ENCODE measurements at places on chromosomes 2 and 18.
A peak's percentile ranks its signal among the peaks of the same experiment; 100 is the strongest.

- no peak for DNase-seq
Observed at GRCh38 chr2:238462782-238463396, 36.2 kb downstream of the ASB1 start.

GRCh38 chr18:7830468-7830867 is 263.4 kb downstream of the PTPRM start:
- DNase-seq, result no peak

GRCh38 chr2:149612122-149612521 is 24.5 kb upstream of the MMADHC start:
- DNase-seq, result no peak

DNA sequence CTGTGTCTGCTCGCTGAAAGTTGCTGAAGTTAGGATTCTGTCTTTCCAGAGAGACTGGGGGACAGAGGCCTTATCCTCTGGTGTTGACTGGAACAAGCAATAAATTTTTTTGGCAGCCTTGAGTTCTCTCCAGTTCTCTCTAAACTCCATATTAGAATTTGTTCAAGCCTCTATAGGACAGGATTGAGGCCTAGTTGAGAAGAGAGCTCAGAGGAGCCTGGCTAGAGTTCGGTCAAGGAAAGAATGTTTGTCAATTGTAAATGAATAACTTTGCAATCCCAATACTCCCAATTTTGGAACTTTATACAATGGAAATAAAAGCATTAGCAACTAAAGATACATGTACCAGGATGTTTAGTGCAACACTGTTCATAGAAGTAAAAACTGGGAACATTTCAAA is 16.7 kb upstream of the RASGRP3 start:
- DNase-seq, result no peak

DNA sequence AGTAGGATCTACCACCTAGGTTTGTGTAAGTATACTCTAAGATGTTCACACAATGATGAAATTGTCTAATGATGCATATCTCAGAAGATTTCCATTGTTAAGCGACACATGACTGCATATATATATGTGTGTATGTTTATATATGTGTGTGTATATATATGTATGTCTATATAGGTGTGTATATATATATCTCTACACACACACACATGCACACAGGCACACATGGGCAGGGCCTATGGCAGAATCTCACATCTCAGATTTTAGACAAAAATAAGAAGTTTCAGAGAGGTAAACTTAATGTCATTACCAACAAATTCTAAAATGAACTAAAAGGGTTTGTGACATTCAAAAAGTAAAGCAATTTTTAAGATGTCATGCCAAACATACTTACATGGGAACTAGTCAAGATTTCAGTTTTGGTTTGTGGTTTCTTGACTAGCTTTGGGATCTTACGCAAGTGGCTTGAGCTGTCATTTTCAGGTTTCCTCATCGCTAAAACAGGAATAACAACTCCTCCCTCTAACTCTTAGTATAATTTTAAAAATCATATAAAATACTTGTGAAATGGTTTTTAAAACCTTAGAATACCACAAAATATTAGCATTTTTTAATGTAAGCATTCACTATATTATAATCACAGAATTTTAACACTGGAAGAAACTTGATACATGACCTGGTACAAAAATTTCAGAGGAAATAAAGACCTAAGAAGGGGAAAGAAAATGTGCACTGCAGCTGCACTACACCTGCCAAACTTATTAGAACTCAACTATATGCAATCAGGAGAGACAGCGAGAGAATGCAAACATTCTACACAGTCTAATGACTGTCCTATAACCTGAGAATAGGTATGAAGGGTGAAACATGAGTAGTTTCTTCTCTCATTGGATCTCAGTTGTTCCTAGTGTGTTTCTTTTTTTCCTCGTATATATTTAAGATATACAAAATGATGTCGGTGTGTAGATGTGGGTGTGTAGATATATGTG is 75.7 kb downstream of the TTC21B start:
- no peak for DNase-seq

GRCh38 chr2:70946832-70947442 is 11.2 kb downstream of the ATP6V1B1 start:
- peak; percentile 69 for DNase-seq

- no peak for DNase-seq
Observed at GRCh38 chr2:187549951-187550555, 4.2 kb downstream of the TFPI start.

DNA sequence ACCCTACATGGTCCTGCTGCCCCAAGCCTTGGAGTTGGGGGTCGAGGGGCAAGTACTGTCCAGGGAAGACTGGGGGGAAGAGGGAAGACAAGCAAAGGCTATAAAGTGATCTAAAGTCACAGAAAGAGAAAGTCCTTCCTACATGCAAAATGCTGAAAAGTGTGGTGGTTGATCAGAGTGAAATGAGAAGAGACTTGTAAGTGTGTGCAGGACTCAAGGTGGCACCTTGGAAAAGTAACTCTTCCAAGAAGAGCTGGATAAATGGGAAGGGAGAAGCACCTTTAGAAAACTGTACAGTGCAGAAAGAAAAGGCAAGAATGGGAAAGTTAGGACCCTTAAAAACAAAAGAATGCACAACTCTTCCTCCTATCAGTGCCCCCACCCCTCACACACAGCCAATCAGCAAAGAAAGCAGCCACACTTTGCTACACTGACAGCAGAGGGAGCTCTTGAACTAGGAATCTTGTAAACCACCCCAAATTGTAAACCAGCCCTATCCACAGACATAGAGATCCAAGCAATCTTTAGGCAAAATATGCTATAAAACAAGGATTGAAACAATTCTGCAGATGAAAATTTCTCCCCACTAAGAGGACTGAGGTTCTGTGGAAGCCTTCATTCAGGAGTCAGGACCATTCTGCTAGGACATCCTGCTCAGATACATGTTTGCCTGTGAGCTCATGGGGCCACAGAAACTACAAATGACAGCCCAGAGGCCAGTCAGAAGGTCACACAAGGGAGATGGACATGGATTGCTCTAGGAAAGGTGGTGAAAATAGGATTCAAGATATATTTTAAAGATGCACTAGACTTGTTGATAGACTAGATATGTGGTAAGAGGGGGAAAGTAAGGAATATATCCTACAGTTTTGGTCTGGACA is 146.4 kb downstream of the FTCDNL1 start:
- no peak for DNase-seq

DNA sequence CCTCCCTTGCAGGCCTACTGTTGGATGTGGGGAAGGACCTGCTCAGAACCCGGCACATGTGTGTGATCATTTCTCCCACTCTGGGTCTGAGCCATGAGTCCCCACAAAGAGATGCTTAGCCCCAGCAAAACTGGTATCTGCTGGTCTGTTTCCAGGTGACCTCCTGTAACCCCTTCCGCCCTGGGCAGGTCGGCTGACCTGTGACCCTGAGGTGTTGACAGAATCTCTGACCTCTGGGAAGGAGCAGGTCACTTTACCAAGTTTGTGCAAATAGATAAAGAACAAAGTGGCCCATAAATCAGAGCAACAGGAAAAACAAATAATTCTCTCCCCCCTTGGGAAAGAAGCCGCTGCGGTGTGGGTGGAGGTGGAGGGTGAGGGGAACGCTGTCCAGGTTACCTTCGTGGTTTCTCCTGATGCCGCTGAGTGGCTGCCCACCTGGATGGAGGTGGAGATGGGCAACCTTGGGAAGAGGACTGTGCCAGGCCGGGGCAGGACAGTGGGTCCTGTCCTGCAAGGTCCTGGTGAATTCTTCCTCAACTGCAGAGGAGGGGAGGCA is 174.0 kb upstream of the MYCN start:
- no peak for DNase-seq

GRCh38 chr2:219641390-219642068 is 14.1 kb downstream of the SLC4A3 start:
- no peak for DNase-seq

DNA sequence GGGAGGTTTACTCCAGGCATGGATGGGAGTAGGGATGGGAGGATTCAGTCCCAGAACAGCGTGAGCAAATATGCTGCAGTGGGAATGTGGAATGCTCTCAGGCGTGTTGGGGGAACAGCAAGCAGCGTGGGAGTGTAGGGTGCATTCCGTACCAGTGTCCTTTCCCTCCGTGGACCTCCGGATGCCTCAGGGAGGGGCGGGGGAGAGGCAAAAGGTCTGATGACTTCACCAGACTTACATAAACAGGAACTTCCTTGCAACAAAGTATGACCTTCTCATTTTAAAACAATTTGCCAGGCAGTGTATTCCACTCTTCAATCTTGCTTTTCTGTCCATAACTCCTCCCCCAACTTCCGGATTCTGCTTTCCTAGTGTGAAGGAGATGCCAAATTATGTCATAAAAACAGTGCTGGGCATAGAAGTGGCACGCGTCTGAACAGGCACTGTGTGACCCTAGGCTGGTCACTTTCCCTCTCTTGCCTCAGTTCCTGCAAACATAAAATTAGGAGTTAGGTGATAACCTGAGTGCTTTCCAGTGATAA is 36.9 kb downstream of the RPL37A start:
- DNase-seq, result no peak

DNA sequence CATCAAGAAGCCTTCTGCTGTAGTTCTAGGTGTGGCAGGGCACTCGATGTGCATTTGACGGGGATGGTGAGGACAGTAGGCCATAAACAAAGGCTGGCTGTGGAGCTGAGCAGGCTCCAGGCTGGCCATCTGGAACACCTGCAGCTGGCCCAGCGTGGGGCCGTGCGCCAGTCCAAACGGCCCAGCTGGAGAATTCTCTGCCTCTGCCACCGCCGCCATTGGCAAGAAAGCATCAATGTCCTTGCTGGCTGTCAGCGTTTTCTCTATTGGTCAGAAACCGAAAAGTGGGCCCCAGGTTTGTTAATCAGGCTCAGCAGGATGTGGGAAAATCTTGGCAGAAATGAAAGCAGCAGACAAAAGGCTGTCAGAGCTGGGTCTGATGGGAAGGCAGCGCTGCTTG is 24.0 kb upstream of the CTIF start:
- DNase-seq, result no peak

DNA sequence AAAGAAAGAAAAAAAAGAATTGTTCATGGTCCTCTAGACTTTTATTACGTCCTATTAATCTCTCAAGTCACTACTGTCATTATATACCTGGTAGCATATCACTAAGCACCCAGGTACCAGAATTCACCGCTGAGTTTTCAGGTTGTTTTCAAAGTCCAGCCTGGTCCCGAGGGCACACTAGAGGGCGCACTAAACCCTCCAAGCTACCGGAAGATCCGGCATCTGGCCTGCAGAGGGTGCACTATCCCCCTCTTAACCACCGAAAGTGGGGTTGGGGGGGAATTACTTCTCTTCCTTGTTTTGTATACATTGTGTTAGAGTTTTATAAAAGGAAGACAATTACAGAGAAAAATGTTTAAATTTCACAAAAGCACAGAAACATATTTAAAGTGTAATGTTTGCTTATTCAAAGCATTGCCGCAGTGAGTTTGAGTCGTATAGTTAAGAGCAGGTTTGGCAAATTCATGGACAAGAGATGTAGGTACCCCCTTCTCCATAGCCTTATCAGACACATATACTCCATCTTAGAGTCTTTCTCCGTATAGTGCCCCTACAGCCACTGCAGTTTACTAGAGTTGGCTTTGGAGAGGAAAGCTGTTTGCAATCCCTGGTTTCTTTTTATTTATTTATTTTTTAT is 19.2 kb downstream of the MOGAT1 start:
- peak; percentile 81 for DNase-seq

DNA sequence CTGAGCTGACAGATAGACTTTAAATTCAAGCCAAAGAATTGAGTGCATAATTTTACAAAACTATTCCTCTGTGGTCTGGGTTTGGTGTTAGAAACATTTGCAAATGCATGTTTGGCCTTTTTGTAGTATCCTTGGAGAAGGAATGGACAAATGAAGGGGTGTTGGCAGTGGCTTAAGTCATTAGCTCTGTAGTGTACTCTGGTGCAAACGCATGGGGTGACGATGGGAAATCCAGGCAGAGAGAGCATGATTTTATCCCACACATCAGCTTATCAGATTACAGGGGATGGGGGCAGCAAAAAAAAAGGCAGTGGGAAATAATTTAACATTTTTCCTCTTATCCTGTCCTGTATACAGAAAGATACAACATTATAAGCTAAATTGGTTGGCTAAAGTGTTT is 320.6 kb downstream of the ZNF516 start:
- no peak for DNase-seq

DNA sequence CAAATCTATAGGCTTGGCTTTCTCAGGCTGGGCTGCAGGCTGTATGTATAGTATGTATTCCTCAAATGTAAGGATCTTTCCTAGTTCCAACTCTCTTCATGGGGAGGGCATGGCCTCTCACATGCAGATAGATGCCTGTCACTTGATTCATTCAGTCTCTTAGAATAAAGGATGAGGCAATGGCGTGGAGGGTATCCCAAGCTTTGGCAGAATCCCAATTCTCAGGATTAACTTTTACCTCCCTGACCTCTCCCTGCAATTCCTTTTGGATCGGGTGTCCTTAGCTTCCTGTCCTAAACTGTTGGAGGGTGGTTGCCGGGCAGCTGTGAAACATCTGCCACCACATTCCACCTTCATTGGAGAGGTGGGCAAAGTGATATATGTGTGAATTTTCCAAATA is 80.3 kb downstream of the INSIG2 start:
- DNase-seq, result no peak

DNA sequence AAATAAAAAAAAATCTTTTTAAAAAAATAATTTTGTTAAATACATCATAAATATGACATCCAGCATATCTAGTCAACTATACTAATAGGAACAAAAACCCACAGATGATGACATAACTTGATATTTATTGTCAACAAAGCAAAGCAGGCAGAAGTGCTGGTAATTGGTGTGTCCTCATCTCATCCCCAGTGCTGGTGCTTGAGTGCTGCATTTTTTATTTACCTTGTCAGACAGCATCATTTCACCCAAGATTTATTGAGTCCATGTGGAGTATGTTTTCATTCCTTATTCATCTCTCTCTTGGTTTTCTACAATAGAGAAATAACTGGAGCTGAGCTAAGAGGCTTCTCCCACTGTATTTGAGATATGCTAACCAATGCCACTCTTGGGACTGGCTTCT is 191.6 kb upstream of the SLC14A2 start:
- no peak for DNase-seq

- DNase-seq, result no peak
Observed at GRCh38 chr18:44835703-44836102, 155.0 kb downstream of the SETBP1 start.

DNA sequence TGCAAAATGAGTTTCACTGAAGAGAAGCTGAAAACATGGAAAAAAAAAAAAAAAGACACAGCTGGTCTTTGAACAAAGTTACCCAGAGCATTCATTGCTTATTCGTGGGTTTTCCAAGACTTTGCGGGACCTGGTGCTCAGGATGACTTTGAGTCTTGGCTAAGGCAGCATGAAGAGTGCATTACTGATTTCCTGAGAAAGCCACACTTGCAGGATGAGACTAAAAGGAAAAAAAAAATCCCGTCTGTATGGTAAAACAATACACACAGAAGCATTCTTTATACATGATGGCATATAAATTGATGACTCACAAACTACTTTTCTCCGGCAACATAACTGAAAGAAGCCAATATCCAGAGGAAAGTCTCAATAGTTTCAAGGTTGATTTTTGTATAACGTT is 195.4 kb downstream of the SPP2 start:
- DNase-seq, result no peak

All from right forelimb (tissue), 1 donor.